ENCODE measurements at places on chromosomes 5 and 9. TPM values are rescaled to one million over a fixed set of nuclear protein-coding genes. Genes with fewer than 3 reads are reported as not detected.

DNA sequence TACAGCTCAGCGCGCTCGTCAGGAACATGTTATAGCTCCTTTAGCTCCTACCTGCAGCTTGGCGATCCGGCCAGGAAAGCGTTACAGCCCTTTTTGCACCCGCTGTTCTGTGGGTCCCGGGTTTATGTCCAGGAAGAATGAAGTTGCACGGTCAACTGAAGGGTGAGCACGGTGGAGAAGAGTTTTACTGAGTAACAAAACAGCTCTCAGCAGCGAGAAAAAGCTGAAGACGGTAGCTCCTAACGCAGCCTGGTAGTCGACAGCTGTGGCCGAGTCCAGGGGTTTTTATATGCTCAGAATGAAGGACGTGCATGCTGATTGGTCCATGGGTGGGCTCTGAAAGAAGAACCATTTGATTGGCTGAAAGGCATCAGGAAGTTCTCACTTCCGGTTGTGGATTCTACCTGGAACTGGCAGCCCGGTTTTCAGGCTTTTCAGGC lies 1830.1 kb upstream of the NUDT12 start:
- H3K27ac ChIP-seq = no peak overlapping the region
- no peak overlapping the region for H3K4me3 ChIP-seq
- peak; percentile 8 for DNase-seq
- H3K27me3 ChIP-seq = no peaks in the 10 kb centered on the region
- H3K4me1 ChIP-seq = 0 out of 2 replicates have a peak, but pooled peaks cover under 1% of the 10 kb centered on the region

- DNase-seq = no peak
- 0 out of 2 replicates have a peak, but pooled peaks cover 5% of the 10 kb centered on the region for H3K36me3 ChIP-seq
- H3K27me3 ChIP-seq = no peaks in the 10 kb centered on the region
- no peak overlapping the region for H3K27ac ChIP-seq
Measured at GRCh38 chr5:128304088-128304487, 220.5 kb downstream of the SLC12A2 start.

DNA sequence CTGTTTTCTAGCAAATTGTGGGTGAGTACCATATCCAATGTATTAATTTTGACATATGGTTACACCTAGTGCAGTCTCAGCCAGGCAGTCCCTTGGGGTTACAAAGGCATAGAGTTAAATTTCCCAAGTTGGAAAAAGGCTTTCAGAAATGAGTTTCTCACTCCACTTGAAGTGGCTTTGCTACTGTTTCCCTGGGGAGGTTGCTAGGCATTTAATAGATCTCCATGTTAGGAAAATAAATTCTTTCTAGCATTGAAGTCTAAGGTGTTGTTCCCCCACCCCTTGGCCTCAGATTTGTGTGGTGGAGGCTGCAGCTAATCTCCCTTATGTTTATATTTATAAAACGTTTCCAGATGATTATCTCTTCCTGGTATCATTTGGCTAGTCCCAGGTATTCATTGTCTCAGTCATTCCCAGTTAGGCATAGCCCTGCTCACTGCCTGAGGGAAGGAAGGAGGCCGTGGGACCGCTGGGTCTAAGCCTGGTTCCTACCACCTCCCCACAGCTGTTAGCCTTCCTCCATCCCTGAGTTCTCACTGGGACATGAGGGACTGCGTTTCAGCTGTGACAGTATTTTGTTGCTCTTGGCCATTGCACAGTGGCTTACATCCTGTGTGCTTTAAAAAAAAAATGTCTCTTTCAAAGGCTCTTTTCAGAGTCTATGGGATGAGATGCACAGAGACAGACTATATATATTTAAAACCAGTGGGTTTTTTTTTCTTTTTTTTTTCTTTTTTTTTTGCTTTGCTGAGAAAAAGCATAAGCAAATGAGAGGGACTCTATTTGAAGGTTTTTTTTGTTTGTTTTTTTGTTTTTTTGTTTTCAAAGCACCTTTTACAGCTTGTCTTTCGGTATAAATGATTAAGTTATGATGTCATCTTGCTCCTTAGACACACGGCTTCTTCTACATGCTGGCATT lies 121.5 kb downstream of the MAST4 start:
- no peak overlapping the region for H3K4me3 ChIP-seq
- H3K36me3 ChIP-seq = no peaks in the 10 kb centered on the region
- no peak overlapping the region for H3K27ac ChIP-seq
- H3K27me3 ChIP-seq = no peaks in the 10 kb centered on the region

- no peak for DNase-seq
- 0 out of 2 replicates have a peak, but pooled peaks cover 5% of the 10 kb centered on the region for H3K4me1 ChIP-seq
- H3K27ac ChIP-seq = no peak overlapping the region
- no peaks in the 10 kb centered on the region for H3K27me3 ChIP-seq
- H3K36me3 ChIP-seq = no peaks in the 10 kb centered on the region
- H3K4me3 ChIP-seq = no peak overlapping the region
Measured at GRCh38 chr5:31328040-31328733, 134.7 kb downstream of the CDH6 start.

- DNase-seq = no peak
- peak overlapping the region; percentile 87 for H3K27ac ChIP-seq
- no peaks in the 10 kb centered on the region for H3K27me3 ChIP-seq
- no peak overlapping the region for H3K4me3 ChIP-seq
- peaks cover 5% of the 10 kb centered on the region for H3K4me1 ChIP-seq
Measured at GRCh38 chr5:10265245-10266109, 15.4 kb downstream of the CCT5 start.

DNA sequence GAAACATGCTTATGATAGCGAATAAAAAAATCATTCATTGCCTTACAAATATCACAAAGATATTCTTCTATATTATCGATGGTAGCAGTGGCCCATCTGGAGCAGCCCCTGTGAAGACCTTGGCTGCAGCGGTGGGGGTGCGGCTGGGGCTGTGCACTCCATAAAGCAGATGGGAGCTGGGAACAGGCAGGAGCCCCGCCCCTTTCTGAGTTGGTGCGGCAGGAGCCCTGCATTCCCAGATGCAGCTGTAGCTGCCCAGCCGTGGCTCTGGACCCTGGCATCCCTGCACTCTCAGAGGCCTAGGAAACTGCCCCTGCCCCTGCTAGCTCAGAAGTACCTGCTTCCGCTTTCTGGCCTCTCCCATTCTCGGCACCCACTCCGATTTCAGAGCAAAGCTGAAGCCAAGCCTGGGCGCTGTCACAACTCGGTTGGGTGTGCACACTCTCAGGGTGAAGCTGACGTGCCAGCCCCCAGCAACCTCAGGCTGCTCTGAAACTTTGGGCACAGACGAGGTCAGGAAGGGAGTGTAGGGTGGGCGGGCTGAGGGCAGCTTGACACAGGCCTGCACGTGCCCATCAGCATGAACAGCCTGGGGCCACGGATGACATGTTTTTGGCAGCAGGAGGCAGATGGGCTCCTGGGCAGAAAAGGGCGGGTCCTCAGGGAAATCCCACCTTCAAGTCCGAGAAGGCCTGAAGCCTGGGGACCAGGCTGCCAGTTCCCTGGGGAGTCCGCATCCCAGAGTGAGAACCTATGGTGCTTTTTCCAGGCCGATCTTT lies 1440.8 kb upstream of the ACO1 start:
- no peaks in the 10 kb centered on the region for H3K4me1 ChIP-seq
- H3K4me3 ChIP-seq = no peak overlapping the region
- H3K36me3 ChIP-seq = no peaks in the 10 kb centered on the region
- no peak overlapping the region for H3K27ac ChIP-seq
- H3K27me3 ChIP-seq = no peaks in the 10 kb centered on the region

DNA sequence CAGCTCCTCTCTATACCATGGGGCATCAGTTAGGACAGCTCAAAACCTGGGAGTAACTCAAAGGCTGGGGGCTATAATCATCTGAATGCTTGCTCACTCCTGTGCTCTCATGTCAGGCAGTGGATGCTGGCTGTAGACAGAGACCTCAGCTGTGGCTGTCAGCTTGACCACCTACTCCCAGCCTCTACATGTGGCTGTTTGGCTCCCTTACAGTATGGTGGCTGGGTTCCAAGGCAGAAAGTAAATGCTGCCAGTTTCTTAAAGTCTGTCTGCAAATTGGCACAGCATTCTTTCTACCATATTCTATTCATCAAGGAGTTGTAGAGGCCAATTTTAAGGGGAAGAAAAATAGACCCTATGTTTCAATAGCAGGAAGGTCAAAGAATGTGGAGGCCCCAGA lies 66.9 kb downstream of the TMC1 start:
- no peaks in the 10 kb centered on the region for H3K27me3 ChIP-seq
- no peak overlapping the region for H3K27ac ChIP-seq
- H3K4me1 ChIP-seq = no peaks in the 10 kb centered on the region
- no peaks in the 10 kb centered on the region for H3K36me3 ChIP-seq
- no peak for DNase-seq

- H3K36me3 ChIP-seq = no peaks in the 10 kb centered on the region
- H3K4me1 ChIP-seq = no peaks in the 10 kb centered on the region
- H3K27ac ChIP-seq = no peak overlapping the region
- H3K4me3 ChIP-seq = no peak overlapping the region
- no peaks in the 10 kb centered on the region for H3K27me3 ChIP-seq
Measured at GRCh38 chr5:107990881-107991810, 320.4 kb upstream of the EFNA5 start.

SLC46A2 gene
- not detected for total RNA-seq

DEPDC1B gene
- total RNA-seq = 75.0 TPM

OMD gene
- total RNA-seq = not detected

MFAP3 gene
- total RNA-seq = 51.3 TPM

C5orf52 gene
- total RNA-seq = not detected

Data from GM23338 (cell line).